ENCODE measurements at places on chromosomes 1 and 21. TPM values are rescaled to one million over a fixed set of nuclear protein-coding genes. Genes with fewer than 3 reads are reported as not detected.

Gene ESRRG
- total RNA-seq = not detected

- peak; percentile 15 for DNase-seq
Observed at GRCh38 chr1:31238986-31239613, 587 bp downstream of the NKAIN1 start.

- DNase-seq = no peak
Observed at GRCh38 chr1:172108161-172108893, 267.0 kb downstream of the DNM3 start.

- no peak for DNase-seq
Observed at GRCh38 chr1:65317866-65318653, 8.7 kb downstream of the DNAJC6 start.

- no peak for DNase-seq
Observed at GRCh38 chr1:199410462-199410861, 617.0 kb upstream of the NR5A2 start.

GRCh38 chr21:39009587-39010225, 173.5 kb downstream of the PSMG1 start:
- no peak for DNase-seq

DNA sequence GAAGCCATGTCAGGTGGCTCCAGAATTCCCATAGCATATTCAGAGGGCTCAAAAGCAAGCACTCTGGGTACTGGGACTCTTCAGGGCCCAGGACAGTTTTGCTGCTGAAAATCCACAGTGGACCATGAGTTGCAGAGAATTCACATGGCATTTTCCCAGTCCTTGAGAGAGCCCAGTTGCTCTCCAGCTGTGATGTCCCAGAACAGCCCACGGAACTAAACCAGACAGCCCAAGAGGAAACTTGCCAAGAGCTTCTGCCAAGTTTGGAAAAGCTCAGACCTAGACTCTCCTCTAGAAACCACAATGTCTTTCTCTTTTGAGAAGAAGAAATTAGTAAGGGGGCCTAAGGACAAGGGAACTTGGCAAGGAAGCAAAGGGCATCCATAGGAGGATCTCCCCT, 69.4 kb downstream of the RGS2 start:
- DNase-seq = no peak

DNA sequence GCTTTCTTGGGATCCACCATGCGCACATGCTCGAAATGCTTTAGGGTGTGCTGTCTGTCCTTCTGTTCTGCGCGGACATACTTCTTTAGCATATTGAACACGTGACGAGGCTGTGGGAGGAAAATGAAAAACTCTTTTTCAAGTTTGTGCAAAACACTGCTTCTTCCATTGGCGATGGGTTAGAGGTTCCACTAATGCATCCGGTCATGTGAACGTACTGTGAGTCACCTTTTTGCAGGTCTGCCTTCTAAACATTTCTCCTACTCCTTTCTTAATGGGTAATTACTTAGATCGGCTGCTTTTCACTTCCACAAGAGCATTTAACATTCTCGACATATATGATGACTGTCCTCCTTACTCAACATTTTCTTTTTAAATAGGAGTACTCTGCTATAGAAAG, 214.9 kb downstream of the APP start:
- DNase-seq = no peak

All from hematopoietic multipotent progenitor cell (in vitro differentiated cells).